ENCODE measurements at places on chromosomes 11 and 22.

DNA sequence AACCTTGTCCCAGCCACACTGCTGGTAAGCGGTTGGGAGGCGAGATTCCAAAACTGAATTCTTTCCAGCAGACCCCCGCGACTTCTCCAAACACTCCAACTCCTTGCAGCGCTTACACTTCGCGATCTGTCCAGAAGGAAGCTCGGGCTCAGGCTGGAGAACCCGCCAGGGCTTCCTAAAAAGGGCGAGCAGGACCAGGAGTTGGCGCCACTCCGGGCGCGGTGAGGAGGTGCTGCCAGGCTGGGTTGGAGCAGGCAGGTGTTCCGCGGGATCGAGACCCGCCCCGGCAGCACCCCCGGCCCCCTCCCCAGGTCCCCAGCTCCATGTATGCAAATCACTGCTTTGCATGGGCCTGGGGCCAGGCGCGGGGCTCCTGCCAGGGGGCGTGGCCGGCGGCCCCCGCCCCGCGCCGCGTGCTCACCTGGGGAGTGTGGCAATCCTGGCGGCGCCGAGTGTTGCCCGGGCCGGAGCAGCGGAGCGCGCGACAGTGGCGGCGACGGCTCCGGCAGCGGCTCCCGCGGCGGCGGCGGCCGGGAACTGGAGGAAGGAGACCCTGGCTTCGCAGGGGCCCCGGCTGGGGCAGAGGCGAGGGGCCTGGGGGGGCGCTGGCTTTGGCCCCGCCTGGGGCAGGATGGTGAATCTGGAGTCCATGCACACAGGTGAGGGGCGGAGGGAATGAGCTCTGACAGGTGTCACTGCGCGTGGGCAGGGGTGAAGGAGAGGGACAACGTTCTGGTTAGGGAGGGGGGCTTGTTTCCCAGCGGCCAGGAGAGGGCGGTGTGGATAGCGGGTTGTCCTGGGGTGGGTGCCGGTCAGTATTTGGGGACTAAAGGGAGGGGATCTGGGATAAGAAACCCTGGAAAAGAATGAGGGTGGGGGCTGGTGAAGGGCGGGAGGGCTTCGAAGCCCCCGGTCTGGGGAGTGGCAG lies at the start of gene POU2F3:
POU2F3 (plus strand) TSS at position 428 of the 928 bp plus-strand sequence; CDS start at position 632, 204 bp downstream.
- DNase-seq = no peak

- no peak for DNase-seq
These were observed 21.9 kb upstream of the PANX1 start for GRCh38 chr11:94106716-94107115.

DNA sequence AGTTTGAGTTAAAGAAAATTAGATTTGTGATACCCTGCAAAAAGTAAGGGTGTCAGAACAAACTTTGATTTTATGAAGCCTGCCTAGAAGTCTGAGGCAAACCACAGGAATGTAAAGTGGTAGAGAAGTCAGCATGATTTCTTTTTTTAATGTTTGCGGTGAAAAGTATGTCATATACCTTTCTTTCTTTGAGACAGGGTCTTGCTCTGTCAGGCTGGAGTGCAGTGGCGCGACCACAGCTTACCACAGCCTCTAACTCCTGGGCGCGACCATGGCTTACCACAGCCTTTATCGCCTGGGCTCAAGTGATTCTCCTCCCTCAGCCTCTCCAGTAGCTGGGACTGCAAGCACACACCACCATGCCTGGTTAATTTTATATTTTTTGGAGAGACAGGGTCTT lies 4.7 kb downstream of the API5 start:
- peak; percentile 41 for DNase-seq

DNA sequence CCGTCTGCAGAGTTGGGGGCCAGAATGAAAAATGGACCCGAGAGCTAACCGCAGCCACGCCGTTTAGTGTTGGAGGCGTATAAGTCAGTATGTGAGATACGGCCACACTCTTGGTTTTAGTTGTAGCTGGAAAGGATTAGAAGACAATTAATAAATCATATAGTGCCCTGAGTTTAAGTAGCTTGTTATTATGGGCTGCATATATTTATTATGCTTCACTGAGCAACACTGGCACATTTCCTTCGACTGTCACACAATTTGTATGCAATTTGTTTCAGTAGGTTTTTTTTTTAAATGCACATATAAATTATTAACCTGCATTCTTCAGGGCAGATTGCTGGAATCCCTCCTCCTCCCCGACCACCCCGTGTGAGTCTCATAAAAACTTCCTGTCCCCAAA lies 56.9 kb downstream of the PKNOX2 start:
- DNase-seq = no peak

- DNase-seq = no peak
These were observed 200.9 kb downstream of the MYO18B start for GRCh38 chr22:25942856-25943411.

- no peak for DNase-seq
These were observed 36.7 kb downstream of the SPATA19 start for GRCh38 chr11:133808393-133809140.

GRCh38 chr11:80146232-80146631 lies 705.4 kb upstream of the TENM4 start:
- peak; percentile 10 for DNase-seq

GRCh38 chr11:45527898-45528297 lies 137.5 kb downstream of the CHST1 start:
- no peak for DNase-seq

DNA sequence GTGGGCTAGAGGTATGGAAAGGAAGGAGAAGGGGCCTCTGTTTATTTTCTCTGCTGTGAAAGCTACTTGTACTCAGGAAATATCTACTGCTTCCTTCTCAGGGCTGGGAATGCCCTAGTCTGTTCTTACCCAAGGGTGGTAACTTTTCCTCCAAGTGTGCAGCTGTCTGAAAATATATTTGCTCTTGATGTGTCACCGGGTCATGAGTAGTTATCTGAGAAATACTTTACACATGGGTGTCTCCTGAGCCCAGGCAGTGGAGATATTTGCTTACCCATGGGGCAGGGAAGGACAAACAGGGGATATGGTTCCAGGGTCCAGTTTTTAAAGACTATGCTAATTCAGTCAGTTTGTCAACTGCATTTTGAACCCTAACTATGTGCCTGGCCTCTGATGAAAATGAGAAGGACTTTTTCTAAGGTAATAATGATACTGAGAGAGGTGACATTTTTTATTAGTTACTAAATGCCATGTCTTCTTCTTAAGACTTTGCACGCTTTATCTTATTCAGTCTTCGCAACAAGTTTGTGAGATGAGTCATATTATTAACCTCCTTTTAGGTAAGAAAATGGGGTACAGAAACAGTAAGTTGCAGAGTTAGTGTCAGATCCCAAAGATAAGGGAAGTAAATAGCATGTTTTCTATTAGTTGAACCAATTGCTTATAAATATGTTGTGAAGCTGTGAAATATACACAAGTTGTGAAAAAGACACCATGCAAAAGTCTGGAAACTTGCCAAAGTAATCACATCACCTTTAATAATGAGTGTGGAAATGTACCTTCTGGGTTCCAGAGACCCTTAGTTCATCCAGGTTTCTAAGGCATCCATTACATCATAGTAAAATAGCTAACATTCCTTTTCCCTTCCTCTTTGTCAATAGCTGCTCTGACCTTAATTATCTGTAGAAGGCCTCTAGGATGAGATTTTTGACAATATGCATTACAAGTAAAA lies 22.9 kb downstream of the SYTL2 start:
- peak; percentile 29 for DNase-seq

DNA sequence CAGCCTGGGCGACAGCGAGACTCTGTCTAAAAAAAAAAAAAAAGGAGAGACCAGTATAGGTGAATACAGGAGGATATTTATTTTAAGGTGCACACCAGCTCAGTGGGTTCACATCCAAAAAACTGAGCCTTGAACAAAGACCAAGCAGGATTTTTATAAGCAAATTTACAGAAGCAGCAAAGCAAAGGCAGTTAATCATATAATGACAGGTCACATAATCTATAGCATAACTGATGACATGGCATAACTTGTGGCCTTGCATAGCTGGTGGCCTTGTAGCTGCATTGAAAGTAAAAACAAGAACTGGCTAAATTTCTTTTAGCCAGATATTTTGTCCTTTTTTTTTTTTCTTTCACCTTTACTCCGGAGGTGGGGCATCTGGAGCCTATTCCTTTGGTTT lies 2.7 kb upstream of the PLAAT3 start:
- no peak for DNase-seq

DNA sequence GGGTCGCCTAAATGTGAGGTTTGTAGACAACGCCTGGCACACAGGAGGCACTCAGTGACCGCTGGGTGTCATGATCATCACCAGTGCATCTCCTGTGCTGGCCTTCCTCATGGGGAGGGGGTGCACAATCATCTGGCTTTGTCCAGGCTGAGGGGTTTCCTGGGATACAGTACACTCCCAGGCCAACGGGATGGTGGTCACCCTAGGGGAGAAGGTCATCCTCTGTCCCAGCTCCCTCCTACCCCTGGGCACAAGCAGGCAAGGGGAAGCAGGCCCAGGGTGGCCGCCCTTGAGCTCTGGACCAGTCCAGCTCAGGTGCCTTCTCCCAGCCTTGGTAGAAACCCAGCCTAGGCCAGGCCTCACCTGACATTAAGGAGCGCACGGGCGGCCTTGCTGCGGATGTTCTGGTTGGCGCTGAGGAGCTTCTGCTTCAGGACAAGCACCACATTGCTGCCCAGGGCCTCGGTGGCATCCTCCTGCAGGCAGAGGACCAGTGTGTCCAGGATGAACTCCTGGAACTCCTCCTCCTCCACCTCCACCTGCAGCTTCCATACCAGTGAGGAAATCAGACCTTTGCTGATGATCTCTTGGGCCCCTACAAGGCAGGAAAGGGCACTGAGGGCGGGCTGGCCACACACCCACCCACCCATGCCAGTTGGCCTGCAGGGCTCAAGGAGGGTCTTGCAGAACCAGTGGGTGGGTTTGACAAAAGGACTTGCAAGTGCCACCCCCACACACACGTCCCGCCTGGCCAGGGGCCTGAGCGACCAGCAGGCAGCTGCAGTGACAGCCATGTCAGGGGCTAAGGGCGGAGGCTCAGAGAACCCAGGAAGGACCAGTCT lies 6.6 kb upstream of the GNAZ start:
- no peak for DNase-seq

- no peak for DNase-seq
These were observed 56.2 kb downstream of the CASP12 start for GRCh38 chr11:104841973-104842525.

GRCh38 chr11:100356035-100356434 lies 331.1 kb upstream of the ARHGAP42 start:
- no peak for DNase-seq

GRCh38 chr22:23234409-23235161 lies 54.3 kb downstream of the BCR start:
- no peak for DNase-seq

- DNase-seq = no peak
These were observed 25.4 kb downstream of the CREB3L1 start for GRCh38 chr11:46302866-46303265.

GRCh38 chr22:42419243-42419881 lies 12.8 kb downstream of the NFAM1 start:
- no peak for DNase-seq

GRCh38 chr11:72786305-72787215 lies 7.3 kb downstream of the STARD10 start:
- DNase-seq = no peak

- DNase-seq = no peak
These were observed 2.5 kb downstream of the BATF2 start for GRCh38 chr11:64994318-64994717.
